RWPE1 (cell line): ENCODE measurements at places on chromosomes 5 and 9.

GRCh38 chr5:170010595-170010994 is 30.3 kb upstream of the INSYN2B start:
- DNase-seq, result no peak

GRCh38 chr5:163943546-163943945 is 438.1 kb downstream of the MAT2B start:
- DNase-seq, result no peak

DNA sequence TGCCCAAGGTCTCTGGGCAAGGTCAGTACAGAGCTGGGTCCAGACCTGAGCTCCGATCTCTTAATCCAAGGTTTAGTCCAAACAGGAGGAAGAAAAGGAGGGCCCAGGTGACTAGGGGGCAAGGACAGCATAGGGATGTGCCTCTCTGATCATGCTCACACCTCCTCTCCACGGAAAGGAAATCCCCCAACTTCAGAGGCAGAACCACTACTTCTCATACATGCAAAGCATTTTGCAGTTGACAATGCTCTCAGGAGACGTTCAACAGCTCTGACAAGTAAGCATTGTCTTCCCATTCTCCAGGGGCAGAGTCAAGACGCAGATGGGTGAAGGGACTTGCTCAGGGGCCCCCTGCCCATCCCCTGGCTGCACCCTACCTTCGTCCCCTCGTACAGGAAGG is 8.7 kb upstream of the CORO2A start:
- no peak for DNase-seq

DNA sequence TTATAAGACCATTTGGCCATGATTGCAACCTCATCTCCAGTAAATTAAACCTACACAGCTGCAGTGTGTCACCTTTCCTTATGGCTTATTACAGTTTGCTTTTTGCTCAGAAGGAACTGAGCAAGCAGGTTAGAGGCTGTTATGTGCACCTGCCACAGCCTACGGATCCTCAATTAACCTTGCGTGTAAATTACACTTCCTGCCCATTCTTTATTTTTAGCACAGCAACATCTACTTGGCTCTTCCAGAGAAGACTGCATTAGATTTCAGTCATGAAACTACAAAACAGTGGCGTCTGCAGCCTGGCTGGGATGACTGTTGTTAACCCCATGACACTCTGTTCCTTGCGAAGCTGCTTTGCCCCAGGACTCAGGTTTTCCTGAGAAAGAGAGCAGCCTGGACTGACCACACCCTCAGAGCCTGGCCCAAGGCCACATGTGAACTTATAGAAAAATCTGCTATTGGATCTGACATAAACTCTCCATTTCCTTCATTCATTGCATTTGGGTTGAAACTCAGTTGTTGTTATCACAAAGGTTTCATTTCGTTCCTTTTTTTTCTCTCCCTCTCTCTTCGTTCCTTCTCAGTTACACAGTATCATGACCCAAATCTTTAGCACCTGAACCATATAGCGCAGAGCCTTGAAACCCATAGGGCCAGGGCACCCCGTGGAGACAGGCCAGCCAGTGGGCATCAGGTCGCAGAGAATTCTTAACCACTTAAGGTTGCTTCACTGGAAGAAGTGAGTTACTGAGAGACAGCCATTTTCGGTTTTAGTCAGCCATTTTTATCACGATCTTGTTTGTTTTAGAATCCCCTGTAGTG is 138.6 kb downstream of the PALM2AKAP2 start:
- no peak for DNase-seq

DNA sequence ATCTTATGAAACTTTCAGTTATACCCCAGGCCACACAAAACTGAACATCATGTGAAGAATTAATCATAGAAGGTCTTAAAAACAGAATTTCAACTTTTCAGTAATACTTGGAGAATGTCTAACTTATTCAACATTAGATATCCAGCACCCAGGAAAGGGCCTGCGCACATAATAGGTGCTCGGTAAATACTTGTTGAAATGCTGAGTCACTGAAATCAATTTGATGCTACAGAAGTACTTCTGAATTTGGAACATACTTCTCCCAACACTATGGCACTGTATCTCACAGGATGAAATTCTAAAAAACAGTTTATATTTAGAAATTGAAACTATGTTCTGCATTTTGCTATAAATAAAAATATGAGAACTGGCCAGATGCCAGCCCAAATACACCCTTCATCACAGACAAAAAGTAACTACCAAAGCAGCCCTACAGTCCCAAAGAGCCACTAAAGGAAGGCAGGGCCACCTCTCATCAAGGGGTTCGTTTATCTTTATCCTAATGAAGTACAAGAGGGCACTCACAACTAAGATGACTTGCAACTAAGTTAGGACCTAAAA is 26.5 kb downstream of the MRPS27 start:
- DNase-seq, result no peak

- no peak for DNase-seq
Measured at GRCh38 chr9:108750661-108751215, 105.0 kb downstream of the ACTL7B start.

GRCh38 chr9:137462986-137463930 is 4.1 kb upstream of the NSMF start:
- DNase-seq, result no peak

- DNase-seq, result no peak
Measured at GRCh38 chr5:419970-420369, 23.0 kb upstream of the EXOC3 start.

DNA sequence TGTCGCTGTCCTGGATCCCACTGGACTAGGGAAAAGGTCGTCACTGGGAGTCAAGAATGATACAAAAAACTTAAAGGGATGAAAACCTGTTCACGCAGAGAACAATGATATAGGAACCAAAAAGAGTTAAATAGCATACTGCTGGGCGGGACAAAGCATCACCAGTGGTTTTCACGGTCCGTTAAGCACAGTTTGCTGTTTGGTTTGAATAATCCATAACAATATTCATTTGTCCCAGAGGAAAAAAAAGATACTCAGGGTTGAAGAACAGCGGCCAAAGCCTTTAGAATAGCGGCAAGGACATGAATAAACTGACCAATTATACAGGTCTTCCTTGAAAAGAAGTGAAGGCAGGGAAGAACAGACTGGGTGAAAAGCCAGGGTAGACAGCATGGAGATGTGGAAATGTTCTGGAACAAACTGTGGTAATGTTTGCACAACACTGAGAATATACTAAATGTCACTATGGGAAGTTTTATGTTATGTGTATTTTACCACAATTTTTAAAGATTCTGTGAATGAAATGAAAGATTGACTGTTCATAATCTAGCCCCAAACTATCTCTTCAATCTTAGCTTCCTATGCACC is 60.8 kb downstream of the MTMR12 start:
- DNase-seq, result no peak

GRCh38 chr5:66423484-66423883 is 172.7 kb upstream of the MAST4 start:
- DNase-seq, result no peak

DNA sequence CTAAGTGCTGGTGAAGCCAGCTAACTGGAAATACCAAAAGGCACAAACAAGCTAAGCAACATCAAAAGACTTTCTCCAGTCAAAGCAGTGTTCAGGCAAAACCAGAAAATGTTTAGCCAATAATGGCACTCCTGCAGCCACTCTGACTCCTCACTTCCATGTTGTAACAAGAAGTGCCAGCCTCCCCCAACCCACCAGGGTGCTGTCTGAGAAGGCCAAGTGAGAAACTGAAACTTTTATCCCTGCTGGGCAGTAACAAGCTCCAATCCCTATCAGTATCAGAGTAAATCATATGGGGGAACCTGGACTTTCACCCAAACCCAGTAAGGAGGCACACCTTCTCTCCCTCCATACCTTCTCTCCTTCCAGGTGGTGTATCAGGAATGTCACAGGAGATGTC is 414.8 kb upstream of the NMUR2 start:
- no peak for DNase-seq

DNA sequence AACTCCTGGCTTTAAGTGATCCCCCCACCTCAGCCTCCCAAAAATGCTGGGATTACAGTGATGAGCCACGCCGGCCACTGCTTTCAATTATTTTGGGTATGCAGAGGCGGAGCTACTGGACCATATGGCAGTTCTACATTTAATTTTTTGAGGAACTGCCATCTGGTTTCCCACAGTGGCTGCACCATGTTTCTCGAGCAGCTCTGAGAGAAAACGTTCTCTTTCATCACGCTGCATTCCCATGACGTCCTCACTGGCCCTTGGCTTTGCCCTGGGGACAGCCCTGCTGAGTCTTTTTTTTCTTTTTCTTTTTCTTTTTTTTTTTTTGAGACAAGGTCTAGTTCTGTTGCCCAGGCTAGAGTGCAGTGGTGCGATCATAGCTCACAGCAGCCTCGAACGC is 35.5 kb upstream of the GRHPR start:
- DNase-seq, result no peak

GRCh38 chr5:105745111-105745510 is 1925.6 kb downstream of the EFNA5 start:
- DNase-seq, result no peak

GRCh38 chr9:121682201-121682600 is 30.8 kb downstream of the DAB2IP start:
- DNase-seq, result peak; percentile 35

- no peak for DNase-seq
Measured at GRCh38 chr9:125745682-125746016, 1.5 kb upstream of the PBX3 start.
